RPMI8226 (cell line): ENCODE measurements at places on chromosomes 11 and 22.
A peak's percentile ranks its signal among the peaks of the same experiment; 100 is the strongest.

DNA sequence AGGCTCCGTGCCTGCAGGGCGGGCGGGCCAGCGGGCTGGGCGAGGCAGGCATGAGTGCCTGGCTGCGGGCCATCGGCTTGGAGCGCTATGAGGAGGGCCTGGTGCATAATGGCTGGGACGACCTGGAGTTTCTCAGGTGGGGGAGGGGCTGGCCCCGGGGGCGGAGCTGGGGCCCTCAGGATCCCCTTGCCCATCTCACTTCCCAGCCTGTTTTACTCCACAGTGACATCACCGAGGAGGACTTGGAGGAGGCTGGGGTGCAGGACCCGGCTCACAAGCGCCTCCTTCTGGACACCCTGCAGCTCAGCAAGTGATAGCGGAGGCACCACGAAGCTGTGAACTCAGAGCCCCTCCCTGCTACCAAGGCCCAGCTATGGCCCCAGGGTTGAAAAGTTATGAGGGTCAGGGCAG lies 5.9 kb downstream of the PHOX2A start:
- peak; percentile 44 for DNase-seq

DNA sequence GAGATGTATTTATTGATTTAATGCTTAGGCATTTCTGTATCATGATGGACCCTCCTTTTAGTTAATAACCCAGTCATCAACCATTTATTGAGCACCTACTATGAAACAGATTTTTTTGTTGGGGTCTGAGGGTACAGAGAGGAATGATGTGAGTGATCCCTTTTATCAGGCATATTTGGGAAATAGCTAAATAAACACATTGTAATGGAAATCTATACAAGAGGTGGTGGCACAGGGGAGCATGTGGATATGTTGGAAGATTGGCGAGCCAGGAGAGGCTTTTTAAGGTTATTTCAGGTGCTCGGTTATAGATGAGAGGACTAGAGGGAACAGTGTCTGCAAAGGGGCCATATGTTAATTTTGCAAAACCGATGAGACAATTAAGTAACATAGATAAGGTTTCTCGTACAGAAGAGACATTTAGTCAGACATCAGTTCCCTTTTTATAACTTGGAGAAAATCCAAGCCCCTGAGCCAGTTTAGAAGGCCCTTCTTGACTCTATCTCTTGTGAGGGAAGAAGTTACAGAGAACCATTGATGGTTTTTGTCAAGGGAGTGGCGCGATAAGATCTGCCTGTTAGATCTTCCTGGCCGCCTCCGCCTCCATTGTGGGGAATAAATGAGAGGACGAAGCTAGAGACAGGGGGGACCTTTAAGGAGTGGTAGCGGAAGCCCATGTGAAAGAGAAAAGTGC lies 2.0 kb downstream of the ATXN10 start:
- DNase-seq: no peak

- no peak for DNase-seq
Measured at GRCh38 chr22:48972979-48973693, 854.5 kb downstream of the BRD1 start.

DNA sequence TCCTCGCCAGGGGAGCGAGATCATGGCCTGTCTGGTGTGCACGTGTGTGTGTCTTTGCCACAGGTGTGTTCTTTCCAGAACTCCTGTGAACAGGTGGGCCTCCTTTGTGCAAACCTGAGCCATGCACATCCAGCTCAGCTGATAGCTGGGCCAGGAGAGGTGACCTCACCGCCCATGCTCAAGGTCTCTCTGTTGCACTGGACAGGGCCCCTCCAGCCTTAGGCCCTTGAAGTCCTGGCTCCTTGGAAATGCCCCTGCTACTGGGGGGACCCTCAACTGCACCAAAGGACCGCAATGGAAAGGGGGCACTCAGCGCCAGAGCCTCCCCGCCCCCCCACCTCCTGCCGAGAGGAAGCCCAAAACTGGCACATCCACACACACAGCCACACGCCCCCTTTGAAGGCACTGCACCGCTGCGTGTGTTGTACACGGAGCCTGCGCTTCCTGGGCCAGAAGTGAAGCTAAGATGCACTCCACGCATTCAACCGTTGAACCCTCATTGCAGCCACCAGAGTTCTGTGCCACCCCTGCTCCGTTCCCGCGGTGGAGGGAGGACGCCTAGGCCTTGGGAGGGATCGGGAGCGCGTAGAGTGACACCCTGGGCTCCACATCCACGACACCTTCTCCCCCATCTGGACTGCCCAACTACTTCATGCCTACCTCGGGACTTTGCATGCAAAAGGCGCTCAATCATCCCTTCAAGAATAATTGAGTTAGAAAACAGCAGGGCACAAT lies 16.4 kb upstream of the IL2RB start:
- DNase-seq: no peak

GRCh38 chr11:66864172-66864901 lies 7.5 kb downstream of the LRFN4 start:
- peak; percentile 86 for DNase-seq

DNA sequence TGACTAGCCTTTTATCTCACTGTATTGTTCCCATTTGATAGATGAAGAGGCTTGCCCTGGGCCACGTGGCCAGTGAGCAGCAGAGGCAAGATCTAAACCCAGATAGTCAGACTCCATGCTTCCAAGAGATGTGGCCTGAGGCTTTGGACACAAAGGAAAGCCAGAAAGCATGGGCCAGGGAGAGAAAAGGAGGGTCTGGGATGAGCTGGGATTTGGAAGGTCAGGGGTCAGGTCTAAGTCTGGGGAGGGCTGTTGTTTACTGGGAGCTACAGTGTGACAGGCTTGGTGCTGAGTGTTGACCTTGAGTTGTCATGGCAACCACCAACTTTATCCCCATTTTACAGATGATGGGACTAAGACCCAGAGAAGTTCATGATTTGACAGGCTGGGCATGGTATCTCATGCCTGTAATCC lies 2.1 kb downstream of the SLC35E4 start:
- no peak for DNase-seq

DNA sequence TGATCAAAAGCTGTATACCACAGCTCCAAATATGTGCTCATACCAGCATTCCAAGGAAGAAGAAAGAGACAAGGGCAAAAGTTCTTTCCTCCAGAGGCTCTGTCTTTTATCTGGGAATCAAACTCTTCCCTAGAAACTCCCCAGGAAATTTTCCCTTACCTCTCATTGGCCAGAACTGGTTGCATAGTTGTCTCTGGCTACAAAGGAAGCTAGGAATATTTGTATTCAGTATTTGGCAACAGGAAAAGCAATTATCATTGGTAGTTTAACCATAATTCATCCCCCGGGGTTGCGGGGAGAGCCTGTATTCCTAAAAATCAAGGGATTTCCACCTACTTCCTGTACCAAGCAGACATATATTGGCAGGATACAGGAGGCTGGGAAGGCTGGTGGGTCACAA lies 10.5 kb upstream of the ZFTA start:
- DNase-seq: no peak

GRCh38 chr11:33697997-33698396 lies 2.6 kb downstream of the C11orf91 start:
- DNase-seq: no peak

- DNase-seq: peak; percentile 80
Measured at GRCh38 chr11:132357811-132358572, 987.6 kb downstream of the NTM start.

DNA sequence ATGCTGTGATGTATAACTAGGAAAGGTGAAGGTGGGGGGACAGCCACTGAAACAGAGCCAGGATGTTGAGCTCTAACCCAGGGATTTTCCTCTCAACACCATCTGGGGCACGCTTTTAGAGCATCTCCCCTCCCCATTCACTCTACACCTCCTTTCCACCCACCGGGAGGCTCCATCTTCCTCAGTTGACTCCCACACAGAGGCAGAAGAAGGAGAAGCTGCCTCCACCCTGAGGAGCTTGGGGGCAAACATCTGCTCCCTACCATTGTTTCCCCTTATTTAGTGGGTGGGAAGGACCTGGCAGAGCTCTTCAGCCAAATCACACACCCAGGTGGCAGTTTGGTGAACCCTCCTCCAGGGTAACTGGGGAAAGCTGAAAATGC lies 50.0 kb upstream of the ADA2 start:
- no peak for DNase-seq

DNA sequence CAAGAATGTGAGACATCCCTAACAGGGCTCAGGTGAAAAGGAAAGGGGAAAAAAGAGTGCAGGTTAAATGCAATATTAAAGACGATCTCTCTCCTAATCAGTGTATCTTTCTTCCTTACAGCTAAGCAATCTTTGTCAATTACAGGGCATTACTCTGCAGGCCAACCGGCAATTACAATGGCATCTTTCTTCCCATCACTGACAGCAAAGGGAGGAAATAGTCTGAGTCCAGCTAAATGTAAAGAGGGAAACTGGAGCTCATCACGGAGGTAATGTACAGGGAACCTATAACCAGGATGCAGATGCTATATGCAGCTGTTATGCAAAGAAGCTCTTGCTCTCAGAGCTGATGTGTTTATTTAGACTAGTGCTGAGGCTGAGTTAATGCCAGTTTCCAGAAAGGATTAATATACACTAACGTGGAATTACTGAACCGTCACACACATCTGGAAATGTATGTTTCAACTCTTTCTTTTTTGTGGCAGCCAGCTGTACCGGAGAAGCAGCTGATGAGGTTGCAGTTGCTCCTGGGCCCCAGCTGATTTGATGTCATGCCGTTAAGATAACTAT lies 121.6 kb downstream of the KIRREL3 start:
- no peak for DNase-seq
